ENCODE measurements at places on chromosomes 1 and 21. TPM values are rescaled to one million over a fixed set of nuclear protein-coding genes. Genes with fewer than 3 reads are reported as not detected.

DNA sequence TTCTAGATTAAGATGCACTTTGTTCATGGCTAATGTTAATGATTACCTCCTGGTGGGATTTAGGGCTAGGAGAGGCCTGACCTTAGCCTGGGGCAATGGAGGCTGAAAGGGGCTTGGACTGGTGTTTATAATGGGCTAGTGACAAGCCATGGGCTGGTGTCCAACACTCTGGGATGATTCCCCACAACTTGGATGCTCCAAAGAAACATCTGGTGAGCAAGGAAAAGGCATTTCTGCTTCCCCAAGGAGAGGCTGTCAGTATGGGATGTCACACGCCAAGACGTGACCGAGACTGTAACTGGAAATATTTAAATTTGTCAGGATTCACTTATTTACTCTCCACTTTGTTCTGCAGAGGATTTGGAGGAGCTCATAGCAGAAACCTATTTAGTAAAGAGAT, 45.2 kb downstream of the PTPRU start:
- DNase-seq = no peak

DNA sequence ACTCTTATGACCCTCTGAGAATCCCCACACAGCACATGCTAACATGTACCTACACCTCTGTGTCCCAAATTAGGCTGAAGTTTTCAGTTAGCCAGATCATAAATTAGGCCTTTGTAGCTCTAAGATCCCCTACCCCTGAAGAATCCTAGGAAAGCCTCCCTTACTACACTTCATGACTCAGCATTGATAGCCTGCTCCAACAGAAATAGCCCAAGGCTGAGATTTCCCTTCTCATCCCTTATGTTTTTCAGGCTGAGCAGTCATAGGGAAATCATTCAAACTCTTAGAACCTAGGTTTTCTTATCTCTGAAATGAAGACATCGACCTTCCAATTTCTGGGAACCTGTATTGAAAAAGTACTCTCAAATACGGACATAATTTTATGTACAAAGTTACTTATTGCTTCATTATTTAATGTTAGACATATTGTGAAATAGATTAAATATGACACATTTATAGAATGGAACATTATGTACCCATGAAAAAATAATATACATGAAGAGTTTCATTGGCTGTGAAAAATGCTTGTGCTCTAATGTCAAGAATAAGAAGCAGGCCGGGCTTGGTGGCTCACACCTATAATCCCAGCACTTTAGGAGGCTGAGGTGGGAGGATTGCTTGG, 122.4 kb upstream of the UBE2U start:
- no peak for DNase-seq

The TAS1R3 gene
- 0.21 TPM for total RNA-seq

DNA sequence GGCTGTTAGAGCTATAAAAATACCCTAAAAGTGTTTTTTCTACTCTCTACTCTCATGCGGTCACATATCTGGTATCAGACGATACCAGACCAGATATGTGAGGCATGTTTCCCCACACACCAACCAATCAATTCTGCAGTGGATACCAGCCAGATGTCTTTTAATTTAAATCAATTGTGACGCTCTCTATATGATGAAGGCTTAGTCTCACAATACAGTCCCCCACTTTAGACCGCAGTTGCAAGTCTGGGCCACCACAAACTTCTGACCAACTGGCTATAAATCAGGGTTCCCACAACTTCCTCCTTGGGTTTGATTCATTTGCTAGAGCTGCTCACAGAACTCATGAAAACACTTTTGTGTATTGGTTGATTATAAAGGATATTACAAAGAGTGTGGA, 586.1 kb upstream of the ZP4 start:
- DNase-seq = no peak

DNA sequence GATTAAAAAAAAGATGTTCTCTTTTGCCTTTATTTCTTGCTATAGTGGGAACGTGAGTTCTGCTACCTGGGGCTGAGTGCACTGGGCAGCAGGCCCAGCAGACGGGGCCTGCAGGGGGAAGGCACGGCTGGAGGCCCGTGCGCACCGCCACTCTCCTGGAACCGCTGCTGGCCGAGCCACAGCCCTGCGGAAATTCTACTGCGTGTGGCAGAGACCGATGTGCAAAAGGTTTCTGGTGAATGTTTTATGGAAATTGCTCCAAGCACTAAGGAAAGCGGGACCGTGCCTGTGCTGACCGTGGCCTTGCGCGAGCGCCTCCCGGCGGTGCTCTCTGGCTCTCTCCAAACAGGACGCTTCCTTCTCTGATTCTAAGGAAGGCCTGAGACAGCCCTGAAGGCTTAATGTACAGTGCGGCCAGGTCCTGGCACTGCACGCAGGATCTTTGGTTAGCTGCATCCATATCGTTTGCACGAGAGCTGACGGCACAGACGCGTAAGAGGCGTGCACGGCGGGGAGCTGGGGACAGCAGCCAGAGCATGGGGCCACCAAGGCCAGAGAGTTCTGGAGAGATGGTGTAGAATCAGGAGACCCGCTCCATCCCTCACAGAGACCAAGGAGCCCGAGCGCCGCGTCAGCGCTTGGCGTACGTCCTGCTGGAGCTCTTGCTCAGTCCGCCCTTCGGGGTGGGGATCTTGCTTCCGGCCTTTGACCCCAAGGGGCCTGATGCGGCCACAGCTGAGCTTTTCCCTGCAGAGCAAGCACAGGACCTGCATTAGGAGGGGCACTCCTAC, 18.7 kb upstream of the LRRC47 start:
- no peak for DNase-seq

The KRTAP11-1 gene
- total RNA-seq = 0.59 TPM

- no peak for DNase-seq
These were observed 259.3 kb upstream of the CACYBP start for GRCh38 chr1:174740249-174740968.

GRCh38 chr1:22275626-22276395, 132.9 kb upstream of the WNT4 start:
- peak; percentile 40 for DNase-seq

DNA sequence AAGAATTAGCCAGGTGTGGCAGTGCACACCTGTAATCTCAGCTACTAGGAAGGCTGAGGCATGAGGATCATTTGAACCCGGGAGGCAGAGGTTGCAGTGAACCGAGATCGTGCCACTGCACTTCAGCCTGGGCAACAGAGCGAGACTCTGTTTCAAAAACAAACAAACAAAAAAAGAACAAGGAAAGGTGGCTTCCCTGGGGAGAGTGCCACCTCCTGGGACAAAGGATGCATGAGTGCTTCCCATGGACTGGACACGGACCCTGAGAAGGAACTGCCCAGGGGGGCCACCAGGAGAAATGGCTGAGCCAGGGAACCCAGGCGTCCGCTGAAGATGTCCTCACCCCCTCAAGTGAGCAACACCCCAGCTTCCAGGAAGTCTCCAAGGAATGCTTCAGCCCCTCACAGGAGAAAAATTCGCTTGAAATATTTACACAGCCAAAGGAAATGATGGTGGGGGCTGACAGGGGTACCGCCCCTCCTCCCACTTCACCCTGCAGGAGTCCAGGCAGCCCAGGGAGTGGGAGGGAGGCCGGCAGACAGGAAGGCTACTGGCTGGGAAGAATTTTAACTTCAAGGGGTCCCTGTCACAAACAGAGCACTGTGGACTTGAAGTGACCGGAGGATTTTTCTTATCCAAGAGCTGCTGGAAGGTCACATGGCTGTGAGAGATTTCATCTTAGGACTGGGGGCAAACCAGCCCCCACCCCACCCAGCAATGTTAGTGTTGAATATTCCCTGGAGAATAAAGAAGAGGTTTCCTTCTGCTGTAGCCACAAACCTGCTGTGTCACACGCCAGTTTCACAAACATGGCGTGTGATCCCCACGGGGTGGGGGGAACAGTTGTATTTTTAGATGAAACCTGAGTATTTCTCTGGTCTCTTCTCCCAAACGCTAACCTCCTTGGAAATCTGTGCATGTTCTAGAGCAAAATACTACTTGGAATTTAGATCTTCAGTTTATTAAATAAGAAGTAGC, 90.8 kb upstream of the SLC25A33 start:
- DNase-seq = no peak

The ETNK2 gene
- total RNA-seq = 24.6 TPM

GRCh38 chr1:14738235-14738634, 139.8 kb downstream of the KAZN start:
- no peak for DNase-seq

GRCh38 chr1:61536174-61537108, 188.5 kb downstream of the TM2D1 start:
- no peak for DNase-seq

The THEMIS2 gene
- 27.3 TPM for total RNA-seq

- DNase-seq = no peak
These were observed 52.2 kb upstream of the IRF2BP2 start for GRCh38 chr1:234662148-234662547.

- DNase-seq = no peak
These were observed 106.4 kb downstream of the TGFBR3 start for GRCh38 chr1:91779548-91780021.

- DNase-seq = no peak
These were observed 13.9 kb downstream of the ADAM30 start for GRCh38 chr1:119882132-119883049.

GRCh38 chr1:207230441-207230840, 91.0 kb upstream of the CD55 start:
- DNase-seq = no peak

GRCh38 chr21:34761758-34762330, 93.0 kb downstream of the CLIC6 start:
- DNase-seq = no peak

- DNase-seq = no peak
These were observed 38.7 kb upstream of the BATF3 start for GRCh38 chr1:212738330-212738729.

The CYP4B1 gene
- total RNA-seq = 578 TPM

- no peak for DNase-seq
These were observed 18.7 kb downstream of the MEAF6 start for GRCh38 chr1:37495875-37496274.

DNA sequence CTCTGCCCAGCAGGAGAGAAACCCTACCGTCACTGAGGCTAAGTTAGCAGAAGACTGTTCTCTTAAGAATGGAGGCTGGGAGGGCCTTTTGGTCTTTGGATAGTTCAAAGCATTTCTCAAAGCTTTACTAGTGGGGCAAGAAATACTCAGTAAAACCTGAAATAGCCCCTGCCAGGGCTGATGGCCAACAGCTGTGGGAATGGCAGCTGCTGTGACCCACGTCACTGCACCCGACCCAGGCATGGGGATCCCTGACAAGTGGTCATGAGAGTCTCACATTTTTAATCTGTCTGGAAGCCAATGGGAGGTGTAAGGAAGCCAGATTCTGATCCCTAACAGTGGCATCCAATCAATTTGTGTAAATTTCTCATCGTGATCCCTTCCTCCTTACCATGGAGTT, 44.5 kb upstream of the ENAH start:
- DNase-seq = no peak

The AKR7A3 gene
- total RNA-seq = 1.7 TPM

DNA sequence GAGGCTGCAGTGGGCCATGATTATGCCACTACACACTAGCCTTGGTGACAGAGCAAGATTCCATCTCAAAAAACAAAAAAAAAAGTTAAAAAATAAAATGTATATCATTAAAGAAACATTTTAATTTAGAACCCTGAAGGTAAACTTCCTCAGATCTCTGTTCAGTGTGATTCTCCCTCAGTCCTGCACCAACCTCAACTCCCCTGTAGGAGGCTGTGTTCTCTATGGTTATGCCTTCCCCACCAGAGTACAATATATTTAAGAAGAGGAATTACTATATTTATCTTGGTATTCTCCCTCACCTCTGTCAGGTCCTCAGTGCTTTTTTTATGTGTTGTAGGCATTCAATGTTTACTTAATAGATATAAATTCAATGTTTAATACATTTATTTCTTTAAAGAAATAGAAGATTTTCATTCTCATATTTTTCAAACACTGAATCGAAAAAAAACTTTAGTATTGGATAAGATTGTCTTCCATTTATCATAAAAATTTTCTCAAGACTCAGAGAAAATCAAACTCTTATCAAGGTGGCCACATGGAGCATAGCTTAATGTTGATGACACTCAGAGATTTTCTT, 4.8 kb upstream of the LRRC8B start:
- DNase-seq = no peak

DNA sequence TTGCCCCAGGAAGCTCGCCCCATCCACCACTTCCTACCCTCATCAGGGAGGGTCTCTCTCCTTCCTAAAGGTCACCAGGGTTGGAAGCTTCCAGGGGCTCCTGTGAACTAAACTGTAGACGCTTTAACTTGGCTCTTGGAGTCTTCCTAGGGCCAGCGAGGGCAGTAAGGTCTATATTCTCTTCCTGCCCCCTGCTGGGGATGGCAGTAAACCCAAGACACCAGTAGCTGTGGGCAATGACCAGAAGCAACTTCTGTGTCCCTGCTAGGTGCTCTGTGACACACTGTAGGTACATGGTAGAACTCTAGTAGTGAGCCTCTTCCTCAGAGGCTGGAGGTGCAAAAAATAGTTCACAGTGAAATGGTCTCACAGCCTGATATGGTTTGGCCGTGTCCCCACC, 30.0 kb downstream of the KCND3 start:
- DNase-seq = no peak

DNA sequence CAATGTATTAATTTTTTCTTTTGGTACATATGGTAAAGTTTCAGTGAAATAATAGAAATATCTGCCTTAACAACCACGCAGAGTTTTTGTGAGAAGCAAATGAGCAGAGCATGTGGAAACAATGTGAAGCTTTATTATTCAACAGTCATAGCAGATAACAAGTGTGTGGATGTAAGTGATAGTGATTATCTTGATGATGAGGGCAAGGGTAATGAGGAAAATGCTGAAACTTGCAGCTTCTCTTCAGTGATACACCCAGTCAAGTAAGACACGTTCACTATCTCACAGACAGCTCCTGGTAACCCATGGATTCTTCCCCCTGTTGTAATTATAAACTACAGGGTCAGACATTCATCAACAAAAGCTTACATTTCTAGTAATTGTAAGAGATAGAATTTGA, 14.6 kb upstream of the OR2L5 start:
- no peak for DNase-seq

DNA sequence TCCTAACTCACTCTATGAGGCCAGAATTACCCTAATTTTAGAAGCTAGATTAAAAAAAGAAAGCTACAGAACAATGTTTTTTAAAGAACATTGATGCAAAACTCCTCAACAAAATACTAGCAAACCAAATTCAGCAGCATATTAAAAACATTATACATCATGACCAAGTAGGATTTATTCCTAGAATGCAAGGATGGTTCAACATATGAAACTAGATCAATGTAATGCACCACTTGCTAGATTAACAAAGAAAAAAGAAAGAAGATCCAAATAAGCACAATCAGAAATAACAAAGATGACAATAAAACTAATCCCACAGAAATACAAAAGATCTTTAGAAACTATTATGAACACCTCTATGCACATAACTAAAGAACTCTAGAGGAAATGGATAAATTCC, 13.3 kb upstream of the PPT1 start:
- DNase-seq = no peak

DNA sequence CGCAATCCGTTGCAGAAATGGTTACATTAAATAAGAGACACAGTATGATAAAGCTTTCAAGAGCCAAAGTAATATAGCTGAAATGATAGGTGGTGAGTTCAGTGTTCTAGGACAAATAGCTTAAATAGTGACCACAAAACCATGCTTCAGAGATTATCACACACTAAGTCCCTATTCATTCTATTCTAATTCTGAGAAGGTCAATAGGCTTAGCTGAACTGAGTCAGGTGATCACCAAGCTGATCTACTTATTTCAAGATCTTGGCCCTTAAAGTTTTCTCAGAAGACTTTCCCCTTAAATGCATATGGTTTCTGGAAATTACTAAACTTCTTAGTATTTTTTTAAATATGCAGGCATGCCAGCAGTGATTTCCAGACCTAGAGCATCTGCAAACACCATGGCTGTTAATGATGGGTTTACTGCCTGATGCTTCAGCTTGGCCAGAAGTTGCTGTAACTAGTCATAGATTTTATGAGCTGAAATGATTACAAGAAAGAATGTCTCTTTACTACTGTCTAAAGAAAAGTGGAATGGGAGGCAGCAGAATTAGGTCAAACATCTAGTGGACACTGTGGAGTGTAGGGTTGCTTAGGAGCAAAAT, 242.9 kb downstream of the ST6GALNAC3 start:
- no peak for DNase-seq
